ENCODE measurements at places on chromosomes 7 and 10.

GRCh38 chr7:51256209-51256781, 60.3 kb downstream of the COBL start:
- H3K27ac ChIP-seq: no peak overlapping the region
- H3K4me3 ChIP-seq: no peak overlapping the region
- DNase-seq: no peak
- no peaks in the 10 kb centered on the region for H3K27me3 ChIP-seq
- H3K4me1 ChIP-seq: no peaks in the 10 kb centered on the region

GRCh38 chr10:119177708-119178371, 772 bp downstream of the PRDX3 start:
- H3K4me1 ChIP-seq: peaks cover 4% of the 10 kb centered on the region
- peaks cover 15% of the 10 kb centered on the region for H3K36me3 ChIP-seq
- H3K4me3 ChIP-seq: peak overlapping the region; percentile 100

DNA sequence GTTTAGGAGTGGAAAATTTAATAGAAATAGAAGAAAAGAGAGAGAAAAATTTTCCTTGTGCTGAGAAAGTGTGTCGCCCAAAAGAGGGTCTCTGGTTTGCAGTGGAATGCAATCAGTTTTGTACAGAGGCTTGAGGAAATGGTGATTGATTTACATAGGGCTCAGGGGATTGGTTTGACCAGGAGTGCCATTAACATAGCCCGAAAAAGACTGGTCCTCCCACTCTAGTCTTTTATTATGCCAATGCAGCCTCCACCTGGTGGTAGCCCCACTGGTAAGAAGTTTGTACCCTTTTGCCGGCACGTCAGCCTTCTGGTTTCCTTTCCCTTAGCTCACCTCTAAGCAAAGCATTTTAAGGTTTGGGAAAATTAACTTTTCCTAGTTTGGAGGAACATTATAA, 885.3 kb downstream of the XPNPEP1 start:
- H3K4me1 ChIP-seq: no peaks in the 10 kb centered on the region
- H3K4me3 ChIP-seq: no peak overlapping the region
- no peaks in the 10 kb centered on the region for H3K27me3 ChIP-seq

- H3K4me3 ChIP-seq: no peak overlapping the region
- H3K27ac ChIP-seq: no peak overlapping the region
- no peaks in the 10 kb centered on the region for H3K27me3 ChIP-seq
Measured at GRCh38 chr7:46568420-46569132, 647.5 kb upstream of the IGFBP3 start.

- H3K36me3 ChIP-seq: no peaks in the 10 kb centered on the region
- H3K27ac ChIP-seq: no peak overlapping the region
- peaks cover 96% of the 10 kb centered on the region for H3K27me3 ChIP-seq
Measured at GRCh38 chr7:157667261-157667660, 330.5 kb downstream of the DNAJB6 start.

- H3K27ac ChIP-seq: no peak overlapping the region
- no peak for DNase-seq
- no peak overlapping the region for H3K4me3 ChIP-seq
- no peaks in the 10 kb centered on the region for H3K4me1 ChIP-seq
Measured at GRCh38 chr7:45894665-45895062, 6.4 kb downstream of the IGFBP1 start.

- H3K4me3 ChIP-seq: peak overlapping the region; percentile 92
- peaks cover 6% of the 10 kb centered on the region for H3K4me1 ChIP-seq
- DNase-seq: peak; percentile 15
- peak overlapping the region; percentile 78 for H3K27ac ChIP-seq
Measured at GRCh38 chr10:130111852-130112180, 1.2 kb upstream of the C10orf143 start.

Data from MM.1S (cell line).